CD4-positive, CD25-positive, alpha-beta regulatory T cell (primary cell): ENCODE measurements at places on chromosomes 2 and 18. TPM values are rescaled to one million over a fixed set of nuclear protein-coding genes. Genes with fewer than 3 reads are reported as not detected.

Gene CDH7
- not detected for polyA plus RNA-seq

Gene GREB1L
- polyA plus RNA-seq, result 0.10 TPM

Gene WDR7
- 28.3 TPM for polyA plus RNA-seq

DNA sequence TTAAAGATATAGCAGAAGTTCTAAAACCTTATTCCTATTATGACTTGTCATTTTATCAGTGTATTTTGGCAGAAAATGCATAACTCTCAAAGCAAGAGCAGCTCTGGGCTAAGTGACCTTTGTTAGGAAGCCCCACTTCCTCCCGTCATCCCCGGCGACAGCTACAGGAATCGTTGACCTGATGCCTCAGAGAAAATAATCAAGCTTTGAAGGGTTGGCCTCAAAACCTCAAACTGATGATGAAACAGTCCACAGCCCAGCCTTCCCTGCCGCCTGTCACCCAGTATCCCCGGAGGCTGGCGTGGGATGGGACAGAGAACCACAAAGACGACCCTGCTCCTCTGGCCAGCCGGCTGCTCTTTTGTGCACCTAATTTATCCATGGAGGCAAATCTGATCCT lies 65.3 kb downstream of the KCNF1 start:
- no peak for DNase-seq

Gene ANKRD36
- 8.0 TPM for polyA plus RNA-seq

Gene MYO5B
- 0.02 TPM for polyA plus RNA-seq

Gene SPP2
- polyA plus RNA-seq, result not detected

Gene COPS8
- polyA plus RNA-seq, result 61.8 TPM

DNA sequence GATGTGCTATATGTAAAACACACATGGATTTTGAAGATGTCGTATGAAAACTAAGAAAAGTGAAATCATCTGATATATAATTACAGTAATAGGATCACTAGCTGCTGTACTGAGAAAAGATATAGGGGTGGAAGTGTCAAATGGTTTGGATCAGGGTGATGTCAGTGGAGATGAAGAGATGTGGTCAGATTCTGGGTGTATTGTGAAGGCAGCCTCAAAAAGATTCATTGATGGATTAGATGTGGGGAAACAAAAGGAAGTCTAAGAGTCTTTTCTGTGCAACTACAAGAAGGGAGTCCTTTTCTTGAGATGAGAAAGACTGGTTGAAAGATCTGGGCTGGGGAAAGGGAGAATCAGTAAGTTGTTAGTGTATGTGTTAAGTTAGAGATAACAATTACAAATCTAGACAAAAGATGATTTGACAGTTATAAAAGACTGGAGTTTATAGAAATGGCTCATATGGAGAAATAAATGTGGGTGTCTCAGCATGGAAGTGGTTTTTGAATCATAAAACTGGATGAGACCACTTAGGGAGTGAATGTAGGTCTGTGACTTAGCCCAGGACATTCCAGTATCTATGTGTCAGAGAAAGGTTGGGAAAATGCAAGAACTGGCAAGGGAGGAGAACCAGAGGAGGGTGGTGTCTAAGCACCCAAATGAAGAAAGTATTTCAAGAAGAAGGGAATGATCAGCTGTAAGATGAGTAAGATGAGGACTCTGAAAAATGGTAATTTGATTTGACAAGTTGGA lies 347.4 kb downstream of the PARD3B start:
- no peak for DNase-seq

DNA sequence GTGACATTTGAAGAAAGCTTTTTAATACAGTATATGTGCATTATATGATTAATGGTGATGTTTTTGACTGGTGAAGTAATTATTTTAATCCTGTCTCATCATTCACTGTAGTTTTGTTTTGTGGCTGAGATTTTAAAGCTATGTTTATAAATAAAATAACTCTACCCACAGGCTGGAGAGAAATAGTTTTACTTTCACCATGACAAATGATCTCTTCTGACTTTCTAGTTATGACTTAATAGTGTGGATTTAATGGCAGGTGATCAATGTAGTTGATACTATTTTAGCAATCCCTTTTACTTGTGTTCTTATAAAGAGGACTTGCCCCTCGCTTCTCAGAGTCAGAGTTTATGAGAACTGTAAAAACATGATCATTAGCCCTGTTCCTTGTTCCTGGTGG lies 289.5 kb upstream of the SIX3 start:
- no peak for DNase-seq

- no peak for DNase-seq
Observed at GRCh38 chr2:79711098-79711497, 198.2 kb downstream of the CTNNA2 start.

DNA sequence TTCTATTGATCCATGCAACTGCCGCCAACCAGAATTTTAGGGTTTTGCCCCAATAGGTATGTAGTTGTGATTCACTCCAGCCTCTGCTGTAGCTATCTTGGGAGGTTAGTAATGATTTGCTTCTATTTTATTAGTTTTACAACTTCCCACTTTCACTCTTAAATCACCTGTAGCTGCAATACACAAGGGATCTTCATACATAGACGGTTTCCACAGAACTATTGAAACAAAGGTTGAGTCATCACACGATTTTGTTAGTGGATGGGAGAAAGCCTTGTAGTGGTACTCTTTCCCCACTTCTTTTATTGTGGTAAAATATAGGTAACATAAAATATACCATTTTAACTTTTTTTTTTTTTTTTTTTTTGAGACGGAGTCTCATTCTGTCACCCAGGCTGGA lies 104.2 kb upstream of the SPRED2 start:
- DNase-seq, result no peak

DNA sequence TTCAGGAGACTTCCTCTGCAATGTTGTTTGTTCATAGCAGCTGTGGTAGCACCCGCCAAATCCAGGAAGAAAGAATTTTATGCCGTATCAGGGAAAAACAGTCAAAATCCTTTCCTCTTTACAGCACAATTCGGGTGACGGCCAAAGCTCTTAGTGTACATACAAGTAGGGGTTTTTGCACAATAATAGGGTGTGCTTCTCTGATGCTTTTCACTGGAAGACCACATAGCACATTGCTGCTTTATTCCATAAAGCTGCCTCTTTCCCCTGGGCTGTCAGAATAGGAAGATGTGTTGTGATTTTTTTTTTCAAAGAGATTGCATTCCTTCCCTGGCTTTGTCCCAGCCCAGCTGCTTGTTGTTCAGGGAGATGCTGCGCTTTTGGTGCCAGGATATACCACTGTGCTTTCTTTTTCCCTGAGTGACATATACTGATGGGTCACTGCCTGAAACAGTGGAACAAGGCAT lies 27.2 kb upstream of the LANCL1 start:
- no peak for DNase-seq

Gene PIEZO2
- polyA plus RNA-seq, result not detected

Gene ZSWIM2
- polyA plus RNA-seq, result not detected

Gene PEX13
- polyA plus RNA-seq, result 15.5 TPM

Gene SLC11A1
- 1.00 TPM for polyA plus RNA-seq

DNA sequence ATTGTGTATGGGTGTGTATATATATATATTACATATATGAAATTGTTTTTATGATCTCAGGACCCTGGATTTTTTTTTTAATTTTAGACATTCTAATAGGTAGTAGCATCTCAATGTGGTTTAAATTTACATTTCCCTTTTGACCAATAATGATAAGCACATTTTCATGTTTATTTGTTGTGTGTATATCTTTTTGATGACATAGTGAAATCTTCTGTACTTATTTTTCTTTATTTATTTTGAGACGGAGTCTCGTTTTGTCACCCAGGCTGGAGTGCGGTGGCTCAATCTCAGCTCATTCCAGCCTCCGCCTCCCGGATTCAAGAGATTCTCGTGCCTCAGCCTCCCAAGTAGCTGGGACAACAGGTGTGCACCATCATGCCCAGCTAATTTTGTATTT lies 35.1 kb upstream of the CYBRD1 start:
- no peak for DNase-seq

Gene ELOA2
- not detected for polyA plus RNA-seq

GRCh38 chr2:240252872-240253511 lies 112.5 kb upstream of the OTOS start:
- no peak for DNase-seq

- no peak for DNase-seq
Observed at GRCh38 chr2:208319391-208319790, 53.3 kb downstream of the PIKFYVE start.

GRCh38 chr2:219210196-219210885 lies 3.8 kb downstream of the ZFAND2B start:
- no peak for DNase-seq

DNA sequence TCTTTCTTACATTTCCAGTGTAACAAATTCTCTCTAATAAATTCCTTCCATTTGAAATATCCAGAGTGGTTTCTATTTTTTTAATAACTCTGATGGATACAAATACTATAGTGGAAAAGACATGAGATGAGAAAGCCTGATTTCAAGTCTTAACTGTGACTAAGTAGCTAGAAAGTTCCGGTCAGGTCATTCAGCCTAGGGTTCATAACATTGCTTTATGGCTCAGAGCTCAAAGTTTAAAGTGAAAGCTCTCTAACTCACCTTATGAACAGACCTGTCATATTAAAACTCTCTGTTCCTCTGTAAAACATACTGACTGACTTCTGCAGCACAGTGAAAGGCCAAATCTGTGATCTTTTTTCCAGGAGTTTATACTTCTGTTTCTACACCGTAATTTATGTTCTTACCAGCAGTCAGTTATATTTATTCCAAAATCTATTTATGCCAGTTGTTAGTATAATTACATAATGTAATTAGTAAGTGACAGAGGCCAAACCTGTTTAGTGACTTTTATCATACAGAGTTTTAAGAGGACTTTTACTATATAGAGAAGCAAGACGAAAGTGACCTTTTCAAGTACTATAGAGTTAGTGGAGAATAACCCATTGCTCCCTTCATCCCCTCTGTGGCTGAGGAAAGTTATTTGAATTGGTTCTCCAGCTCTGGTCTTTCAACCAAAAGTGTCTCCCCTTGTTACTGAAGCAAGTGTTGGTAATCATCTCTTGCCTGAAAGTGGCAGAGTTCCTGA lies 118.8 kb upstream of the PDE1A start:
- no peak for DNase-seq

- DNase-seq, result no peak
Observed at GRCh38 chr2:5329763-5330162, 362.4 kb upstream of the SOX11 start.

- DNase-seq, result no peak
Observed at GRCh38 chr18:48939205-48940097, 11.3 kb downstream of the SMAD7 start.

GRCh38 chr2:1602278-1603010 lies 141.9 kb downstream of the PXDN start:
- DNase-seq, result no peak

Gene IL1RL1
- polyA plus RNA-seq, result not detected

DNA sequence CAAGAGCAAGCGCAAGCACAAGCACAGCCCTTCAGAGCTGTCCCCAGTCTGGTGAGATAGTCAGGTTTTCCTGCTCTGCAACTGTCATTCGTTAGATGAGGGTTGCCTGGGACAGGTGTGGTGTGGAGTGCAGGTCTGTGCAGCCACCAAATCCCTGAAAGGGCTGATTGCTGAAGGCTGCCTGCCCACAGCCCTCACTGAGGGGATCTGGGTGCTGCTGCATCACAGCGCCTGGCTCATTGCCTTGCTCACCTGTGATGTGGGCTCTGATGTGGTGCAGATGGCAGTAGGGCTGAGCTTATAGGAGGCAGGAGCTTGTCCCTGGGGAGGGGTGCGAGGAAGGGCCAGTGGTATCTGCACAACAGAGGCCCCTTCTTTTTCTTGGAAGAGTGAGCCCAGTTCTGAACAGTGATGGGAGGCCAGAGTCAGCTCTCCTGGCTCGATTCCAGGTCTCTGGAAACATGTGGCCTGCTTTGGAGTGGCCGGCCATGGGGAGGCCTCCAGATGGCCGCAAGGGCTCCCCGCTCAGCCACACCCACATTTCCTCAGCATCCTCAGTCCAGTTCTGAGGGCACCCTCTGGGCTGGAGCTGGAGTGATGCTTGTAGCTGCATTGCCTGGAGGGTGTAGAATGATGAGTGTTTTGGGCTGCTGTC lies 11.4 kb downstream of the UBE2F start:
- DNase-seq, result no peak

GRCh38 chr2:239946562-239946863 lies 78.6 kb downstream of the NDUFA10 start:
- DNase-seq, result no peak

- no peak for DNase-seq
Observed at GRCh38 chr2:113104054-113104611, 23.3 kb upstream of the IL1RN start.

DNA sequence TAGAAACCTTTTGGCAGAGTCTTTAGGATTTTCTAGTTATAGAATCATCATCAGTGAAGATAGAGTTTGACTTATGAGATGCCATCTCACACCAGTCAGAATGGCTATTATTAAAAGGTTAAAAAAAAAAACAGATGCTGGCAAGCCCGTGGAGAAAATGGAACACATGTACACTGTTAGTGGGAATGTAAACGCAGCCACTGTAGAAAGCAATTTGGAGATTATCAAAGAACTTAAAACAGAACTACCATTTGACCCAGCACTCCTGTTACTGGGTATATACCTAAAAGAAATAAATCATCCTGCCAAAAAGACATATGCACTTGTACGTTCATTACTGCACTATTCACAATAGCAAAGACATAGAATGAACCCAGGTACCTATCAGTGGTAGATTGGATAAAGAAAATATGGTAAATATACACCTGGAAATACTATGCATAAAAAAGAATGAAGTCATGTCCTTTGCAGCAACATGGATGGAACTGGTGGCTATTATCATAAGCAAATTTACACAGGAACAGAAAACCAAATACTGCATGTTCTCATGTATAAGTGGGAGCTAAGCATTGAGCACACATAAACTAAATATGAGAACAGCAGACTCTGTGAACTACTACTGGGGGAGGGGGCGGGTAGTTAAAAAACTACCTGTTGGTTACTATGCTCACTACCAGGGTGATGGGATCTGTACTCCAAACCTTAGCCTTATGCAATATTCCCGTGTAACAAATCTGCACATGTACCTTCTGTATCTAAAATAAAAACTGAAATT lies 279.0 kb downstream of the KIAA1328 start:
- DNase-seq, result no peak

- DNase-seq, result peak; percentile 66
Observed at GRCh38 chr18:23131693-23132319, 3.5 kb upstream of the CABLES1 start.
